ENCODE measurements at places on chromosomes 6 and 20.

- DNase-seq: no peak
Measured at GRCh38 chr6:165679326-165679725, 16.3 kb upstream of the PDE10A start.

- no peak for DNase-seq
Measured at GRCh38 chr20:25238319-25239037, 9.4 kb upstream of the PYGB start.

- no peak for DNase-seq
Measured at GRCh38 chr6:143999406-143999805, 8.7 kb downstream of the PLAGL1 start.

GRCh38 chr6:43812850-43813578 is 43.0 kb downstream of the VEGFA start:
- DNase-seq: peak; percentile 53

DNA sequence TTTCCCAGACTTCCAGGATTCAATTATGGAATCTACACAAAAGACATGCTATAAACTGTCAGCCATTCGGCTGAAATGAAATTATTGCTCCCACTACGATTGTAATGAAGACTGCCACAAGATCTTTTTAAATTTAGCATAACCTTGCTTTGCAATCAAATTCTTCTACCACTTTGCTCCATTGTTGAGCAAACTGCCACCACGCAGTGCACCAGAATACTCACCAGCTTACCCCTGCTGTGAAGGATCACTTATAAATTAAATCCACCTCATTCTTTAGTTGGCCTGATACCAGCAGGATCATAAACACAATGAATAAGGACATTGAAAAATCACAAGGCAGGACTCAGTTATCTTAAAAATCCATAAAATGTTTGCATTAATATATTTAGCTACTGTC is 151.8 kb upstream of the PRND start:
- no peak for DNase-seq

- no peak for DNase-seq
Measured at GRCh38 chr6:6577735-6578134, 10.8 kb upstream of the LY86 start.

- DNase-seq: peak; percentile 55
Measured at GRCh38 chr20:21099751-21100577, 6.2 kb downstream of the LINC00237 start.

GRCh38 chr20:49043000-49043399 is 3.1 kb upstream of the CSE1L start:
- no peak for DNase-seq

DNA sequence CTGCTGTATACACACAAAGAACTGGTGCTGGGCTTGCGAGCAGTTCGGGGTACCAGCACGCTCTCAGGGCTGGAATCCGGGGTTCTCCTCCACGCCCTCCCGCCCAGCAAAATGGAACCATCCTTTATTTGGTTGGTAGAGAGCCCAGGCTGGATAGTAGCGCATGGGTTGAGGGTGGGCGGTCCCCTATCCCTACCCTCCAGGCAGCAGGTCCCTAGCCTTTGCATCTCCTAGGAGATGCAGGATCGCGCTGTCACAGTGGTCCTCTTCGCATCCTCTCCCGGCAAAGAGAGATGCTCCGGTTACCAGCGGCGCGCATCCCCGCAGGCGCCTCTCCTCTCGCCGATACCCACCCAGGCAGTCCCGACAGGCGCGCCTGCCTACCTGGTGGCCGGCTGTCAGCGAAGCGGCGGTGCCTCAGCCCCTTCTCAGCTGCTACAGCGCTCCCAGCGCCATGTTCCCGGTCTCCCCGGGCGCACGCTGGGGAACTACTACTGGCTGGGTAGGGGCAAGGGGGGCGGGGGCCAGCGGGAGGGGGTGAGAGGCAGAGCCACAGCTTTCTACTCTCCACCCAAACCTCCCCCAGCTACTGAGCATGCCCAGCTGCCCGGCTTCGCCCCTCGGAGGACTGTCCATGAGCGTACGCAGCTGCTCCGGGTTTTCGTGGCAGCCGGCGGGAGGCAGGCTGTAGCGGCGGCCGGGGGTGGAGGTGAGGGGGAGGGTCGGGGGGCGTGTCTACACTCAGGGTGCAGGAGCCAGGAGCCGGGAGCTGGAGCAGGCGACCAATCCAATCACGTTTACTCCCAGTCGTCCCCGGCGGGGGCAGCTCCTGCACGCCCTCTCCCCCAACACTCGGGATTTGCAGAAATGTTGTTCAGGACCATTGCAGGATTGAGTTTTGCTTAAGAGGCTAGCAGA is at the start of gene PAK5:
TSS of gene PAK5 (minus strand) at position 699 of the 918 bp plus-strand sequence. CDS start 194,748 bp downstream, outside the sequence.
- no peak for DNase-seq

GRCh38 chr6:126293891-126294524 is 45.9 kb upstream of the CENPW start:
- DNase-seq: no peak

DNA sequence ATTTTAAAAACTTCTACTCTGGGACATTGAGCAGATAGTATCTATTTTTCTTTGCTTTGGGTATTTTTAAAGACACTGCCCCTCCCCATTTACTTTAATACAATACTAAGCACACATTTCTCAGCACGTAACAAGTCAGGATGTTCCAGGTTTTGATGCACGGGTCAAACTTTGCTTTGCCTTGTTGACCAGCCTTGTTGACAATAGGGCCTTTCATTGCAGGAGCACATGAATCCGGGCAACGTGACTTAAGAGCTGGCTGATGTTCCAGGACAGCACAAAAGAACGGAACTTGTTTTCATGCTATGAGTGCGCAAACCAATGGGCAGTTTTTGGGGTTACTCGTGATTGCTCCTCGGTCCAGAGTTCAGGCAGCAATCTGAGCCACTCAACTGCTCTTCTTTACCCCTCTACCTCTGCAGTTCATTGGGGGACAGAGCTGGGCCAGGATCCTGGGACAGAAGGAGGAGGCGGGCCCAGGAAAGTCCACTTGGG is 78.6 kb upstream of the SLC22A16 start:
- no peak for DNase-seq

- no peak for DNase-seq
Measured at GRCh38 chr6:14202947-14203346, 85.4 kb downstream of the CD83 start.

DNA sequence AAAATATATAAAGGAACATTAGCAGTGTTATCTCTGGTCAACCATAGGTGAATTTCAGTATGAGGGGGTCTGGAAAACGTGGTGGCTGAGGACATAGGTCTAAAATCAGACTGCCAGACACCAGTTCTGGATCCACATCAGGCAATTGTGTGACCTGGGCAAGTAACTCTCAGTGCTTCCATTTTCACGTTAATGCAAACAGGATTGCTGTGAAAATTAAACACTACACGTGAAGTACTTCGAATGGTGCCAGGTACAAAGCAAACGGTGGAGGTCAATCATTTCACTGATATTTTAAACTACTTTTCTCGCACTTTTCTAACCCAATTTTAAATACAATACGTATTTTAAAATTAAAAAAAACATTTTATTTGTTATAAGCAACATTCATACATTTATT is 315.7 kb downstream of the TRDN start:
- no peak for DNase-seq

DNA sequence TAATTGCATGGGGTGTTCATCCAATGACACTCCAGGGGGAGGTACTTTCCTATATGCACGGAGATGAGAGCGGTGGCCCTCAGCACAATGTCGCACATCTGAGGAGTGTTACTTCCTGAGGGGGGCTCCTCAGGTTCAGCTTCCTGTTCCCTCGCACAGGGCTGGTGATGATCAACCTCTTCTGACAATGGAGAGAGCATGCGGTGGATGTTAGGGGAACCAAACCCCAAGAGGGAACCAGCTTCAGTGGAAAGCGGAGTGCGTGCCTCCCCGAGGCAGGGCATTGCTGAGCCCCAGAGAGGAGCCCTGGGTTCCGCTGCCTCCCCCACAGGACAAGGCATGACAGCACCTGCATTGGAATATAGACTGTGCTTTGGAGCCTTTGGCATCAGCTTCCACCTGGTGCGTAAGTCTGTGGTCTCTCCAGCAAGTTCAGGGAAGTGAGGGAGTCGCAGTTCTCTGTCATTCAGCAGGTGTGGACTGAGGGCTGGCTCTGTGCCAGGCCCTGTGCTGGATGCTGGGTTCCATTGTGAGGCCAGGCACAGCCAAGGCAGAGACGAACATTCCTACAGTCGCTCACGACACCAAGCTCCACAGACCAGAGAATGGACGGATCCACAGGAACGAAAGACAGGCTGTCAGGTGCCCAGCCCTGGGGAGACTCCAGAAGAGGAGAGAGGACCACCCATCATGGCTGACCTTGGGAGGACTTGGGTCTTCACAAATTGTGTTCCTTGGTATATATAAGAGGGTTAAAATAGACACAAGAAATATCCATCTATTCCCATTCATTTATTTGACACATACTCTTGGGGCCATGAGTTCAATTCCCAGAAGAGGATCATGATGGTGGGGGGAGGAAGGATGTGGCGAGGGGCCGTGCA is 3.9 kb upstream of the ZNF831 start:
- DNase-seq: no peak

- no peak for DNase-seq
Measured at GRCh38 chr6:45946887-45947286, 68.8 kb downstream of the CLIC5 start.

Measured in GM12865 (cell line).